ENCODE measurements at places on chromosomes 2 and 18.

- DNase-seq, result no peak
Observed at GRCh38 chr2:27792759-27793158, 21.2 kb downstream of the MRPL33 start.

- DNase-seq, result no peak
Observed at GRCh38 chr2:209208211-209208610, 215.6 kb upstream of the MAP2 start.

DNA sequence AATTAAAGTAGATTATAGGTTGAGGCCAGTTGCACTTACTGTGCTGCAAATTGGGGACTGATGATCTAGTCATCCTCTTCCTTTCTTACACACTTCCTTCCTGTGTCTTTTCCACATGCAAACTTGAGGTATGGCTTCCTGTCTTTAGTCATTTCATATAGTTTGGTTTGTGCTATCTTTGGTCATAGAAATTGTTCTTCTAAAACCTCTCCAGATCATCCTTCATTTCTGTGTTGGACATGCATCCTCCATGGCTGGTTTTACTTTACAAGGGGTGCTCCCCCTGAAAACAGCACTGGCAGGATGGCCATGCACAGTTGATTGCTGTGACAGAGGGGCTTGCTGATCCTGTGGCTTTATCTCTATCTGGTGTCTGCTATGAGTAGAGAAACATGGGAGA lies 36.5 kb downstream of the MGAT5 start:
- DNase-seq, result peak; percentile 19

- DNase-seq, result no peak
Observed at GRCh38 chr2:106358521-106358920, 109.7 kb downstream of the RGPD3 start.

GRCh38 chr18:66616523-66616983 lies 12.7 kb upstream of the CDH19 start:
- DNase-seq, result no peak

DNA sequence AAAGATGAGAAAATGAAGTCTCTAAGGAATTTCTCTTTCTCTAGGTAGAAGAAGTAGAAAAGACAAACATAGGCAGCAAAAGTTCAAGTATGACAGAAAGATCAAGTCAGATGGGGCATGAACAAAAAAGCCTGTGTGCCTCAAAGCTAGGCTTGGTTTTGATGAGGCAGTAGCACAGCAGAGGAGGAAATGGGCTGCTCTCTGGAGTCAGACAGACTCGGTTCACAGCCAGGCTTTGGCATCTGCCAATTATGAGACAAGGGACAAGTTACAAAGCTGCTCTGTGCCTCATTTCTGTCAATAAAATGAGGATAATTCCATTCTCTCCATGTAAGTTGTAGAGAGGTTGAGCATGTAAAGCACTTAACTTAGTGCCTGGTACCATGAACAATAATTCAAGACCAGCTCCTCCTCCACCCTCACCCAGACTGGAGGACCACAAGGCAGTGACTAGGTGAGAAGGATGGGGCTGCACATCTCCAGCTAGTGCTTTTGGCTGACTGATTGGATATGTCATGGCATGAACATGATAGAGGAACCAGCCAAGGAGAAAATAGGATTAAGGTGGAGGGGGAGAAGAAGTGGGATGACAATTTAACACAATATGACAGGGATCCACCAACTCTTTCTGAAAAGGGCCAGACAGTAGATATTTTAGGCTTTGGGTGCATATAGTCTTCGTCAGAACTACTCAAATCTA lies 84.6 kb downstream of the TMEM163 start:
- no peak for DNase-seq

GRCh38 chr18:63974991-63975390 lies 5.1 kb downstream of the SERPINB8 start:
- no peak for DNase-seq

DNA sequence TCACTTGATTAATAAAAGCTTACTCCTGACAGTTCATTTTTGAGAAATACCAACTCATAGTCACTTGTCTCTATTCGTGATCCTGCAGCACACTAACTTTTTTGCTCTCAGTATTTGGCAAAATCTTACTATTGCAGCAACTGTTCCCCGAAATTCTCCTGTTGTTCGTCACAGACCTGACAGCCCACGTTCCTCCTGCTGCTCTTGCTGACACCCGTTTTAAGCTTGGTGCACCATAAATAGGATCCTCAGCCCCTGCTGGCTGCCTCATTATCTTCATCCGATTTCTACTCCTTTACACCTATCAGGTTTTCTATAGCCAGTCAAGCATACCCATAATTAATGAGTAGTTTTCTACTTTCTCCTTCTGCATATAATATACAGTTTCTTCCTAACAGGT lies 368.8 kb downstream of the PLCL1 start:
- no peak for DNase-seq

GRCh38 chr2:203871371-203871983 lies 3.9 kb downstream of the CTLA4 start:
- peak; percentile 67 for DNase-seq

DNA sequence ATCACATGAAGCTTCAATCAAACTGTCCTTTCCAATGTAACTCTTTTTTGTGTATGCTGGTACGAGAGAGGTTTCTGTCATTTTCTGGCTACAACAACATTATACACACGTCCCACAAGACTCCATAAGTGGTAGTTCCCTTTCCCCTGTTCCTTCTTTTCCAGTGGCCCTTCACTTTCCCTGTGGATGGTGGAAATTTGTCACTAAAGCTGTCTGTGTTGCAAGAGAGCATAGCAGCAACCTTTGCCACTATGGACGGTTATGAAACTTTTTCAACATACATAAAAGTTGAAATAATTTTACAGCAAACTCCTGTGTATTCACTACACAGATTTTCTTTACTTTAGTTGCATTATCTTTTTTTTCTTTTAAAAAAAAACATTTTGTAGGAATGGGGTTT lies 18.7 kb downstream of the DBI start:
- no peak for DNase-seq

DNA sequence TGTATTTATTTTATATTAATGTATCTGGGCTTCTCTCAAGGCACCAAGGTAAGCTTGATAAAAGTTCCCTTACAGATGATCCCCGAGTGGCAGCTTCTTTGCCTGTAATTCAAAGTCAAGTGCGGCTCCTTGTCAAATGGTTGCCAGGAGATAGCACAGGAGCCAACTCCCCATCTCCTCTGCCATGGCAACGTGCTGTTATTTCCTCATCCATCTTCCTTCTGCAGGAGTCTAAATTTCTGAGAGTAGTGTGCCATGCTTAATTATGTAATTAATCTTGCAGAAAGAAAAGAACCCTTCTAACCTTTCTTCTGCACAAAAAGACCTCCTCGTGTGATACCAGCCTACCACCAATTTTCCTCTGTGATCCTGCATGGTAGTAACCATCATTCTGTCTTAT lies 46.2 kb upstream of the ACMSD start:
- DNase-seq, result no peak

DNA sequence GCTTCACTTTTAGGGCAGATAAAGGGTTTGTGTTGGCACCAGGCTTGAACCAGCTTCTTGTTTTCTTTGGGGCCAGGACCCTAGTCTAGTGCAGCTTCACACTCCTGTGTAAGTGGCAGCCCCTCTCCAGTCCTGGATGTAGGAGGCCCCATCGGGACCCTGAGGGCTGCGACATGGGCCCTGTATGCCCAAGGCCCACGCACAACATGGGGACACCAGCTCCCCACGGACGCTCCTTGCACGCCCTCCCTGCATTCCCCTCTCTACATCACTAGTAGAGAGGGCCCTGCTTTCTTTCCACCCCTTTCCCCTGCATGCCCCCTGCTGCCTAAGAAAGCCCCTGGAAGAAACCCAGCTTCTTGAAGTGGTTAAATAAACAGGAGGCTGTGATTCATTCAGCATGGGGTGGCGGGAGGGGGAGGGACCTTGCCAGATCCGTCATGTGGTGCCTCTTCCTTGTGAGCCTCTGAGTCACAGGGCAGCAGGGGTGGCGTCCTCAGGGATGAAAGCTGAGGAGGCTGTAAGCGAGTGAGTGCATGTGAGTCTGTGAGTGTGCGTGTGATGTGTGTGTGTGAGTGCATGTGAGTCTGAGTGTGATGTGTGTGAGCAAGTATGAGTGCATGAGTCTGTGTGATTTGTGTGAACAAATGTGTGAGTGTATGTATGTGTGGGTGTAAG lies 42.5 kb downstream of the COPS8 start:
- no peak for DNase-seq

GRCh38 chr2:205500065-205500464 lies 182.2 kb upstream of the NRP2 start:
- no peak for DNase-seq

Measured in activated CD4-positive, alpha-beta T cell treated with anti-CD3 and anti-CD28 coated beads, Interleukin-2, amount 10 ng/mL, durations not matched to agents 7 days and 5 days (primary cell).